ENCODE measurements at places on chromosomes 16 and 17. TPM values are rescaled to one million over a fixed set of nuclear protein-coding genes. Genes with fewer than 3 reads are reported as not detected.

CDC6 gene
- total RNA-seq = 66.5 TPM

KRTAP2-3 gene
- 11.6 TPM for total RNA-seq

KRT24 gene
- total RNA-seq = not detected

KRT20 gene
- not detected for total RNA-seq

ADAMTS18 gene
- total RNA-seq = under 0.01 TPM

PRDM7 gene
- total RNA-seq = not detected

GPR179 gene
- total RNA-seq = not detected

GUCY2D gene
- total RNA-seq = not detected

MRPL38 gene
- 38.3 TPM for total RNA-seq

FOXF1 gene
- 0.12 TPM for total RNA-seq

HEATR9 gene
- total RNA-seq = not detected

MT4 gene
- not detected for total RNA-seq

ENPP7 gene
- total RNA-seq = not detected

KRT31 gene
- not detected for total RNA-seq

SUPT6H gene
- total RNA-seq = 21.7 TPM

TMEM114 gene
- not detected for total RNA-seq

NACA2 gene
- total RNA-seq = not detected

FAM234A gene
- total RNA-seq = 67.3 TPM

WNT9B gene
- not detected for total RNA-seq

RNU2-1 gene
- not detected for total RNA-seq

ABCA9 gene
- not detected for total RNA-seq

RASL10B gene
- 0.92 TPM for total RNA-seq

NPIPB6 gene
- total RNA-seq = 0.07 TPM

ITGB4 gene
- 33.3 TPM for total RNA-seq

TRPV3 gene
- total RNA-seq = 0.36 TPM
